ENCODE measurements at places on chromosomes 11 and 22.
A peak's percentile ranks its signal among the peaks of the same experiment; 100 is the strongest.

DNA sequence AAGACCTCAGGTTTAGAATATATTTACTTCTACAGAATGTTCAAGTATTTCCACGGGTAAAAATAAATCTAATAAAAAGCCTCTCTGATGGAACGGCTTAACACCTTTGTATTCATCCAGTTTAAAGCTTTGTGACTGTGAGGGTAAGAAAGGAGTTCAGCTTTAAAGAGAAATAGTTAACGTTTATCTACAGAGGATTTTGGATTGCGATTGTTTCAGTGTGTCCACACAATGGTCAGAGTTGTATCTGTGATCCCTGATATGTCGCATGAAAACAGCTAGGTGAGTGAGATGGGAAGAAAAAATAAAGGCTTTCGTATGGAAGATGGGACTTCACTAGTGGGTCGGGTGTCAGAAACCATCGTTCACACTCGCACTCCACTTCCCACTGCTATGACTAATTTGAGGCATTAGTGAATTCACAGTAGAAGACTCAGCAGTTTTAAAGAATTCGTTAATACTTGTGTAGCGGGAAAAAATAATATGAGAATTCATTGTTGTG lies 1.6 kb downstream of the APLP2 start:
- DNase-seq = no peak

GRCh38 chr11:104432981-104433380 lies 269.0 kb upstream of the PDGFD start:
- no peak for DNase-seq

DNA sequence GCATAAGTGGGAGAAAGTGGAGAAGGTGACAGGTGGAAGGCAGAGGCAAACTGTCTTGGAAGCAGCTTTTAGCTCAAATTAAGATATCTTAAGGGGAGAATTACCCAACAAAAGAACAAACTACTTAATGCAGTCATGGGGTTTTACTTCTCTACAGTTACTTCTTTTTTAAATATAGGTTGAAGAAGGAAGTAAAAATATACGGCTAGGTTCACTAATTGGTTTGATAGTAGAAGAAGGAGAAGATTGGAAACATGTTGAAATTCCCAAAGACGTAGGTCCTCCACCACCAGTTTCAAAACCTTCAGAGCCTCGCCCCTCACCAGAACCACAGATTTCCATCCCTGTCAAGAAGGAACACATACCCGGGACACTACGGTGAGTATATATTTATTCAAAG lies 40.8 kb downstream of the PDHX start:
- DNase-seq = no peak

- no peak for DNase-seq
Measured at GRCh38 chr11:117909611-117910382, 19.4 kb downstream of the TMPRSS13 start.

DNA sequence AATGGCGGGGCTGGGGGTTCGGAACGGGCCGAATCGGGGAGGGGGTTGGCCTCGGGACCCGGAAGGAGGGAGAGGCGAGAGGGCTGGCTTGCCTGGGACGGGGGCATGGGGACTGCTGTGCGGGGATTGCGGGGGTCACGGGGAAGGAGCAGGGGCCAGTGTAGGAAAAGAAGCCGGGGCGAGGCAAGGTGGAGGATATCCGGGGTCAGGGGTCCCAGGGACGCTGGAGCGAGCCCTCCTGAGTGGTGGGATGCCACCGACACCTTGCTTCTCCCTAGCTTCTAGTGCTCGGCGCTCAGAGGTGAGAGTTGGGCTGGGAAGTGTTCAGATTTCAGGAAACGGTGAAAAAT lies 426 bp upstream of the GDPD5 start:
- DNase-seq = no peak

DNA sequence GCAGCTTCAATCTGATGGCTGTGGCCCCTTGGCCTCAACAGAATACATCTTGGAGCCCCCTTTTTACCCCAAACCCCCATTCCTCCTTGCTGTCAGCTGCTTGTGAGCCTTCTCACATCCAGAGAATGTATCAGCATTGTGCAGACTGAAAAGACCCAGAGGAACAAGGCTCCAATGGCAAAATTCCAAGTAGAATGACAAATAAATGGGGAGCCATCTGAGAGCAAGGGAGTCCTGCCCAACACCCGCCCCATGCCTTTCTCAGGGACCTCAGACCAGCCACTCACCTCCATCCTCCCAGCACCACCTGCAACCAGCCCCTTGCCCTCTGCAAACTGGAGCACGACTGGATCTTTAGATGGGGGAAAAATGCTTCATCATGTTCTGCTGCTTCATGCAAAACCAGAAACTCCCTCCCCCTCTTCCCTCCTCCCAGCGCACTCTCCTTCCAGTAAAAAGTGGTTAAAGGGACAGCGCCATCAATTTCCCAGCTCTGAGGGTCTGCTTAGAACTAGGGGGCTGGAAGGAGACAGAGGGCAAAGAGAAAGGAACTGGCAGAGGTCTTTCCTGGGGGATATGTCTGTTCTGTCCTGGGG lies 2.2 kb upstream of the NEFH start:
- no peak for DNase-seq

GRCh38 chr11:30983776-30984441 lies 385.6 kb downstream of the DCDC1 start:
- DNase-seq = no peak

DNA sequence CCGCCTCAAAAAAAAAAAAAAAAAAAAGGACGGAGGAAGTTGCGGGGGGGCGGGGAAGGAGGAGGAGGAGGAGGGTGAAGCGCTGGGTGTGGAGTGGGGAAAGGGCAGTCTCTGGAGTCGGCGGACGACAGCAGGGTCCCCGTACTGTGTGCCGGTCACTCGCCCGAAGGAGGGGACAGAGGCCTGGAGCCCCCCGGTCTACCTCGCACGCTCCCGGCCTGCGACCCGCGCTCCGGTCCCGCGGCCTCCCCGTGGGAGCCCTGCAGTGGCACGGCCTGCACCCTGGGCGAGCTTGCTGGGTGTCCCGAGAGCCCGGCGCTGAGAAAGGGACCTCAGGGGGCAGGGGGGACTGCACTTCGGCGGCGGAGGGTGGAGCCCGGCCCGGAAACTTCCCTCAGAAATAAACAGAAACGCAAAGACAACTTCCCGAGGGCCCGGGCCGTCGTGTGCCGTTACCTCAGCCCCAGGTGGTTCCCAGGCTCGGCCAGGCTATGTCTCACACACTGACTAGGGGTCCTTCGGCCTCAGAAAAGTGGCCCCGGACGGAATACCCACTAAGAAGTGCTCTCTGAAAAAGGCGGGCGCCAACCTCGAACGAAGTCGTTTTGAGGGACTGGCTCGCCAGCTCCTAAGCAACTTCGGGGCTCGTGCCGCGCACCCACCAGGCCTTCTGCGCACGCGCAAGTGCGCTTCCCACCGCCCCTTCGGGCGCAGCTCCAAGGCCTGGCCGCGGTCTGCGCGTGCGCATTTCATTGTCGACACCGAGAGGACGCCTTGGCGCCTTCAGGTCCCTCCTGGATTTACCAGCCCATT lies at the start of gene MAJIN:
TSS of gene MAJIN (minus strand) at position 688 of the 813 bp plus-strand sequence. CDS start 12,703 bp downstream, outside the sequence.
- peak; percentile 78 for DNase-seq

- no peak for DNase-seq
Measured at GRCh38 chr22:44669561-44669976, 32.4 kb upstream of the PRR5 start.

DNA sequence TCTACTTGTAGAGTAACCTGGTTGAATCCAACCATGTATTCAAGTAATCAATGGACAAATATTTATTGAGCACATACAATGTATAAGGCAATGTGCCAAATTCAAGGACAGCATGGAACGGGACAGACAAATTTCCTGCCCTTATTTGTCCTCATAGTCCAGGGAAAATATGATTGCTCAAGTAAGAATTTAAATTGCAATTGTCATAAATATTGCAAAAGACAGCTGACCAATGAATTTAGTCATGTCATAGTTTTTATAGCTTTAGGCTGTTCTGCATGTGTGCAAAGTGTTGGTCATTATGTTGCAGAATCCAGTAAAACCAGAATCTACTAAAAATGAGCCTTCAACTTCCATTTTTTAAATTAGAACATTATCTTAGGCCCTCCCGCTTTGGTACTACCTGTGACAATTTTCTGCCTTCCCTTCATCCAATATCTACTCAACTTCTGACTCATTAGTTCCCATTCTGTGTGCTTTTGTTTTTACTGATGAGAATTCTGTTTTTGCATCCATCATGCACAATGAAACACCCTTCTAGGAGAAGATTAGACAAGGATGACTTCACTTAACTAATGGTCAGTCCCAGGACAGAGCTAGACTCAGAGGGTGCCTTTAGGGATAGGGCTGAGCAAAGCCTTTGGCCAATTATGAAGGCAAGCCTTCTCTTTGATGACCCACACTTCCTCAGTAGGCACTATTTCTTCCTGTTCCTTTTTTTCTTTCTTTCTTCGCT lies 45.8 kb upstream of the FIBIN start:
- no peak for DNase-seq

- no peak for DNase-seq
Measured at GRCh38 chr11:2700415-2701211, 819 bp upstream of the KCNQ1OT1 start.

DNA sequence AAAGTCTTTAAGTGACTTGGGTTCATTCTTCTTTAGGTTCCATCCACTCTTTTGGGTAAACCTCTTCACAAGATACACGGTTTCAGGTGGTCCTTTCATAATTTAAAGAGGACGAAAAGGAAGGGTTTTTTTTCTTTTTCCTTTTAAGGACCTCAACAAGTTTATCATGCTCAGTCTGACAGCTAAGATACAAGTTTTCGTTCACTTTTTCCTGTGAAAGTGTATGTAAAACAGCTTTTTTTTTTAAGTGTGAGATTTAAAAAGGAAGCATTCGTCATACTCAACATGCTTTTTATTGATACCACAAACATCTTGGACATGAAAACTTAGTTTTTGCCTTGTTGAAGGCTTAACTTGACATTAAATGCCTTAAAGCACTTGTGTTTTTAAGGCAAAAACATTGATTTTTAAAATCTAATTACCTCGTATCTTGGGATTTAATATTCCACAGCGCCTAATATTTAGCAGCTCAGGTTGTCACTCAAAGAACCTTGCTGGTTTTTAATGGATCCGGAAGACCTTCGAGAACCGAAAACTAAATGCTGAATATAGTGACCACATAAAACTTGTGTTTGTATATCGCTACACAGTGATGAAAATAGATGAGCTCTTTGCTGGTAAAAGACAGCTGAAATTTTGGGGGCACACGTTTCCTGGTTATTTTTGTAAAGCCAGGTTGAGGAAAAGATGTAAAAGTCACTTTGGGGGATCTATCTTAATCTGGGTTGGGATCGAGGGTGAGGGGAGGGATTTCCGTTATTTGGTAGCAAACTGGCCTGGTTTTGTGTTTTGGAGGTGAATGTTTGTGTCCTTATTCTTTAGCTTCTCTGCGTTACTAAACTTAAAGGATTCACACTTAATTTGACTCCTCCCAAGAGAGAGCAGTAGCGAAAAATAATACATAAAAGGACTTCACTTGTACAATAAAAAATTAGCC lies 2.3 kb downstream of the PCF11 start:
- no peak for DNase-seq

DNA sequence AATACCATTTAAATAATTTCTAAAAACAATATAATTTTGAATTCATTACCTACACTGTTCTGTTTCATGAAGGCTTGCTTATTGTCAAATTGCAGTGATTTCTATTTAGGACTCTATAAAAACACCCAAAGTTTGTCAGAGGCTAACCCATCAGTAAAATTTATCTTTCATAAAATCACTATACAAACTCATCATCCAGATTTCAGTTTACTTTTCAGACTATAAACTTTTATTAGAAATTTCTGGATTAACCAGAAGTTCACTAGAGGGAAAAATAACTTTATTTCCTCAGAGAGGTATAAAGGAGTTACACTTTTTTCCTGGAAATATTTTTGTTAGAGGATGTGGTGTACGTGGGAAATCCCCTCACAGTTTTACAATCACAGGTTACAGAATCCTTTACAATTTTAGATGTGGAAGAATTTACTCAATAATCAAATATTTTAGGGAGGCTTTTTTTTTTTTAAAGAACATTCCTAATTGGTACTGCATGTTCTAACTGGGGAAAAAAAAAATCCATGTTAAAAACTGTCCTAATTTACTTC lies 176.7 kb downstream of the SWAP70 start:
- DNase-seq = no peak
